ENCODE measurements at places on chromosomes 12 and 14.

DNA sequence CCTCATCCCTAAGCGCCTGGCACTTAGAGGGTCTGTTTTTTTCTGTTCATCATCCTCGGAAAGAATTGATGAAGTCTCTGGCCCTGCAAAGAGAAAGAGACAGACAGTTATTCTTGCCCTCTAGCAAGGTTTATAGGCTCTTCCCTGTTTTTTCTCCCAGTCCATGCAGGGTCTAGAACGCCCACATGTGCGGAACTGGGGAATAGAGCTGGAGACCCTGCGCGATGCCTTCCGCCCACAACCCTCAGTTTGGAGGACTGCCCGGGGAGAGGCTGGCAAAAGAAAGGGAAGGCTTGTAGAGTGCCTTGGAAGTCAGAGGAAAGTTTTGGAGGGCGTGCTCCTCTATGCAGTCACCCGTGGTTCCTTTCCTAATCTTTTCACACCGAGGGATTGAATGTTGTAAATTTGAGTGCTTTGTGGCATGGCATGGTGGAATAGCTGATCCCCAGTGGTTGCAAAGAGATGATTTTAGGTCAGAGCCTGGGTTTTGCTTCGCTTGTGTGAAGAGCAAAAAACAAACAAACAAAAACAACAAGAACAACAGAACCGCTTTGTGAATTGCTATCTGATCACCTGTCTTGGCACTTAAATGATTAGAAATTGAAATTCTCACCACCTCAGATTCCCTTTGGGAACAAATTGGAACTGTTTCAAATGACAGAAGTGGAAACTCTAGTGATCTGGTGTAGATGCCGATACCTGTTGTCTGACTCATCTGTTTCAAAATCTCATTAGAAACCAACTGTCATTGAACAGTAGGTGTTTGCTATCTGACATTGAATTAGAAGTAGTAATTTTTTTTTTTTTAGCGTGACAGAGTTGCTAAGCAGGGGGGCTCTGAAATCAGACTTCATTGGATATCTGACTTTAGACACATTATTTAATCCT is 947 bp downstream of the GAS2L3 start:
- DNase-seq, result peak; percentile 23

DNA sequence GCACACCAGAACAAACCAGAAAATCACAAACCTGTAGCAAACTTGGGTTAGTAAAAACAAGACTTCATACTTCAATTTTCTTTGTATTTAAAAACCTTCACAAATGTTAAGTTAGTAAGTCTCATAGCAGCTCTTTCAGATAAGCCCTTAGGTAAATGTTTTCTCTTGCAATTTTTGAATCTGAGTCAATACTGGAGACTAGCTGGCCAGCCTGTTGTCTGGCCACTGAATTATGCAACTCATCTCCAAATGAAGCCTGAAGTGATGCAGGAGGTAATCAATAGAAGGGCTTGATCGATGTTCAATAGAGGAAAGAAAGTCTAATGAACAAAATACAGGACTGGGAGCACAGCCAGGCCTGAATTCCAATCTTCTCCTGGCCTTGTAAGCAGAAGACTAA is 465.2 kb downstream of the LRIG3 start:
- DNase-seq, result no peak

GRCh38 chr14:53824061-53824460 is 132.6 kb downstream of the BMP4 start:
- no peak for DNase-seq

- no peak for DNase-seq
These were observed 24.3 kb downstream of the NCKAP5L start for GRCh38 chr12:49803693-49804450.

DNA sequence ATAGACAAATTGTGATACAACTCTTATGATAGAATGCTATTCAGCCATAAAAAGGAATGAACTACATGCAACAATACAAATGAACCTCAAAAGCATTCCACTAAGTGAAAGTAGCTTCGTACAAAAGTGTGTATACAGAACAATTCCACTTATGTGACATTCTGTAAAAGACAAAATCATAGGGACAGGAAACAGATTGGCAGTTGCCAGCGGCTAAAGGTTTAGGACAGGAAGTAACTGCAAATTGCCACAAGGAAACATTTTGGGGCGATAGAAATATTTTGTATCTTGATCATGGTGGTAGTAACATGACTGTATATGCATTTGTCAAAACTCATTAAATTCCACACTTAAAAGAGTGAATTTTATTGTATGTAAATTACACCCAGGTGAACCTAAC is 113.4 kb downstream of the CAPZA3 start:
- no peak for DNase-seq

GRCh38 chr12:78260976-78261375 is 430.3 kb downstream of the NAV3 start:
- no peak for DNase-seq

- no peak for DNase-seq
These were observed 189.4 kb upstream of the FOXG1 start for GRCh38 chr14:28577187-28577586.

DNA sequence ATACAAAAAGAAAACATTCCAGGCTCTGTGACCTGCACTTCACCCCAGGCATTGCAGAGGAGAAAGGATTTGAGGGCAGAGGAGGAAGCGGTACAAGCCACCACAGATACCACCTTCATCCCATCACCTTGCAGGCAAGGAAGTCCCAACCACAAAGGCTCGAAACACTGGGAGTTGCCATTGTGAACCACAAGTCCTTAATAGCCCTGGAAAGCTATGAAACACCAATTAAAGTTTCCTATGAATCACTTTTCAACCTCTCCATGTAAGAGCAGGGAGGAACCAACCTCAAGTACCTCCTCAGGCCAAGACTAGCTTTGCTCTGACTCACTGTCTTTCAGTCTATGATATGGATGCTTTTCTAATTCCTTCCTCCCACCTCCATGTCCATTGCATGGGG is 27.0 kb downstream of the MAP3K9 start:
- DNase-seq, result no peak

- no peak for DNase-seq
These were observed 7.1 kb downstream of the PGAM5 start for GRCh38 chr12:132717531-132718387.

- DNase-seq, result no peak
These were observed 65.7 kb downstream of the TMEM30B start for GRCh38 chr14:61215222-61216020.

DNA sequence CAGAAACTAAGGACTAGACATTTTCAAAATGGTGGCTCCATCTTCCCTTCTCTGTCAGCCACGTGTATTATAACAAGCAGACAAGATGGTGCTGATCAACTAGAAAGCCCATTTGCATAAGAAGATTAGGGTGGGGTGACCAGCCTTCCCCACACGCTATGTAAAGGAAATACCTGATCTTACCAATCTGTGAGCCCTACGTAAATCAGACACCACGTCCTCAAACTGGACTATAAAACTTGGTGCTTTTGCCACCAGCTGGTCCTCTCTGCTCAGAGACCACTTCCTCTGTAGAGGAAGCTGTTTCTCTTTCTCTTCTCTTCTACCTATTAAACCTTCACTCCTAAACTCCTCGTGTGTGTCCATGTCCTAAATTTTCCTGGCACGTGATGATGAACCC is 101.1 kb upstream of the PLEKHG7 start:
- DNase-seq, result no peak

DNA sequence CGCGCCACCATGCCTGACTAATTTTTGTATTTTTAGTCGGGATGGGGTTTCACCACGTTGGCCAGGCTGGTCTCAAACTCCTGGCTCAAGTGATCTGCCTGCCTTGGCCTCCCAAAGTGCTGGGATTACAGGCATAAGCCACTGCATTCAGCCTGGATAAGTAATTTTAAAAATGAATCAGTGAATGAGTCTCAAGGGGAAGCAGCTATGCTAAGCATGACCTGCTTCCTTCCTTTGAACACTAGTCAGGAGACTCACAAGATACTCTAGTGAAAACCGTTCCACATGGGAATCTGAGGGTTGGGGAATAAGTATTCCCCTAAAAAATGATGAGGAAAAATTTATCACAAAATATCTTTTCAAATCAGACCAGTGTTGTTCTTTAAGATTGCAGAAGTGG is 10.7 kb upstream of the FAM234B start:
- no peak for DNase-seq

DNA sequence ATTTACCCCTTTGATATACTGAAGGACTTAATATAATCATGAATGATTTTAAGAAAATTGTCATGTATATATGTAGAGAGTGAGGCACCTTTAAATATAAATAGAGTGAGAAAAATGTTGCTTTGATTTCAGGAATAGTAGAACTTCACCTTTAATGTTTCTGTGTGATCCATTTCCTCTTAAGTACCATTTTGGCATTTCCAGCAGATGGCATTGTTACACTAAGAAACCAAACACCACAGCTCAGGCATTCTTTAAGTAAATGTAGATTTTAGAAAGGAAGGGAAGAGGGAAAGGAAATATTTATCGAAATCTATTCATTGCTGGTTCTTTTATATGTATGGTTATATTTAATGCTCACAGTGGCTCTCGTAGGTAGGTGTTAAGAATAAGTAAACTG is 556.7 kb upstream of the FBXO33 start:
- peak; percentile 72 for DNase-seq

GRCh38 chr12:49598527-49598926 is 6.9 kb downstream of the FAM186B start:
- DNase-seq, result no peak

DNA sequence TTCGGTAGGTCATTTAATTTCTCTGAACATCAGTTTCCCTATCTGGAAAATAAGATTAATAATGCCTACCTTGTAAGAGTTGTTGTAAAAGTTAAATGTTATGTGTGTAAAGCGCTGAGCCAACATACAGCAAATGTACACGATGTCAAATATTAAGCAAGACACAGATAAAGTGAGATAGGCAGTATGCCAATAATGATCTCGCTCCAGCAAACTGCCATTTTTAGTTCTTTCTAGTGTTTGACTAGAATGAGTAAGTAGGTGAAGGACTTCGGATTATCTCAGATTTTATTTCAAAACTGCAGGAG is 840 bp downstream of the DHRS7 start:
- no peak for DNase-seq

DNA sequence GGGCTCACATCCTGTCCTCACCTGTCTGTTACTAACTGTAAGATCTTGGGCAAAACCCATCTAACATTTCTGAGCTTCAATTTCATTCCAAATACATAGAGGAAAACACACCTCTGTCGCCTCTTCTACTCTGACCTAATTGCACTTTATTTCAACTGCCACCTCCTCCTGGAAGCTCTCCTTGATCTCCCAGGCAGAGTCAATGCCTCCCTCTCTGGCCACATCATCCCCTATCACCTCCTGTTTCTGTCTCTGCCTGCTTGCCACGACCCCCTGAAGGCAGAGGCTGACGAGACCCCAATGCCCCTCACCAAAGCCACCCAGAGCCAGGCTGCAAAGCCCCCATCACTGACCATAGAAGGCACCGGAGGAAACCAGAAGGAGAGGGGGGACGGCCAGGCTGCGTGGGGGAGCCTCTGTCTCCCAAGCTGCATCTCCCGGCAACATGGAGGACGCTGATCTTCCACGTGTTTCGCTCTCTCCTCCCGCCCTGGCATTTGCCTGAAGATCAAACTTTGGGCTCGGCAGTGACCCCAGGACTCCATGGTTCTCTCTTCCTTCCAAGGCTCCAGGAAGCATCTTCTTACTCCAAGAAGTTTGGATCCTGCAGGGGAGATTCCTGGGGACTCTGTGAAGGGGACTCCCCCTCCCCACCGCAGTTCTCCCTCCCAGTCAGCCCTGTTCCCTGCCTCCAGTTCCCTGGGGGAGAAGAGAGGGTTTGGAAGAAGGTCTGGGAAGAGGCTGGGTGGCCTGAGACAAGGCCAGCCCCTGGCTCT is 50.1 kb upstream of the BCL11B start:
- no peak for DNase-seq

DNA sequence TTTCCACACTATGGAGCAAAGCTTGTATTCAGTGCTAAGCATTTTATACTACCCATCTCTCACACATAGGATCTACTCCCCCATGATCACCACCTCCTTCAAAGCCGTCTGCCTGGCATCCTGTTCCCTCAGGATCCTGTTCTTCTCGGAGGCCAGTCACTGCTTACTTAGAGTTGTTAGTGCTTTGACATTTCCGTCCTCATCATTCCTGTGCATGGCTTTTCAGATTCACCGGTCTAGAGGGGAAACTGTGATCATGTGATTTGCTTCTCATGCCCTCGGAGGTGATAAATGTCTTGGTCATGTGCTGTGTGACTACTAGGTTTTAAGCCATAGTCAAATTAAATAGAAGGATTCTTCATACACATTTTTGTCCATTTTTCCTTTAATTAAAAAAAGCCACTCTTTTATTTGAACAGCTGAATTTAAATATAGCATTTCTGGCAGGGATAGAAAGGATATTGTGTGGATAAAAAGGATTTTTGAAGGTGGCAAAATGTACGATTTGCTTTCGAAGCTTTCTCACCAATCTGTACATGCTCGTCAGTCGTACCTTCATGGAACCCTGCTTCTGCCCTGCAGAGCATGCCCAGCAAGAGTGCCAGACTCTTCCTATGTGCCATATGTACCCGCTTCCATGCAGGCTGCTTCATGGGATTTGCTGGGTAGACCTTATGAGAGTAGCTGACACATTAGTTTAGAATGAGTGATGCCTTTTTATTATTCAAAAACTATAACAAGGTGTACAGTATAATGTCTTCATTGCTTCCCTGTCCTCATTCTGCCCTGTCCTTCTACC is 53.3 kb downstream of the BMAL2 start:
- DNase-seq, result no peak

DNA sequence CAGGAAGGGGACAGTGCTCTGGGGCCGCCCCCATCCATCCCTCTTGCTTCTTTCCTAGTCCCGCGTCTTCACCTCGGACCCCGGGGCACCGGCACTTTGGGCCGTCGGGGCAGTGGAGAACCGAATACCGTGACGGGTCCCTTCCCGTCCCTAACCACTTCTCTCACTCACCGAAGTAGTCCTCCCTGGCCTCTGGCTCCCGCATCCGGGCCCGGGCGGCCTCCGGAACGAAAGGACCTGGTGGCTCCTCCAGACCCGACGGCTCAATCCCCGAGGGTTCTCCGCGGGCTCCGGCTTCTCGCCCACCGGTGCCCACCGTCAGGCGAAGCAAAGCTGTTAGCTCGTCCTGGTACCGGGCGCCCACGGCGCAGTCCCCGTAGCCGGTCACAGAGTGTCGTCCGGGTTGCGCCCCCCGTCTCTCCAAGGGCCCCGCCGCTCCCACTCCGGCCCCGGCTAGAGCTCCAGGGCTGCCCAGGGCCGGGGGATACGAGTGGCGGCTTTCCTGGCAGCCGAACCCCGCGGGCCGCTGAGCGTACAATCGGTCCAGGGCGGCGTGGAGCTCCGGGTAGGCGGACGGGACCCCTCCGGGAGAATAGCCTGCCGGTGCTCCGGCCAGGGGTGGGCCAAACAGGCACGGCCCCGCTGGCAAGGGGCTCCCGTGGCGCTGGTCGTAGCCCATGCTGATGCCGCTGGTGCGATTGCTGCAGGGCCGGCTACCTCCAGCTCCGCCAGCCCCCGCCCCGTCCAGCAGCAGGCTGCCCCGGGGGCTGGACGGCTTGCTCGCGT is 1.1 kb downstream of the AJUBA start:
- DNase-seq, result no peak

GRCh38 chr14:100618318-100618693 is 31.1 kb upstream of the BEGAIN start:
- no peak for DNase-seq
